Activated CD4-positive, alpha-beta T cell treated with anti-CD3 and anti-CD28 coated beads, Interleukin-2, amount 10 ng/mL, durations not matched to agents 24 days and 14 days (primary cell): ENCODE measurements at places on chromosomes 4 and X. TPM values are rescaled to one million over a fixed set of nuclear protein-coding genes. Genes with fewer than 3 reads are reported as not detected.

AGTR2 gene
- total RNA-seq, result not detected in 2 replicates

ASB11 gene
- not detected in 2 replicates for total RNA-seq

BTC gene
- not detected in 2 replicates for total RNA-seq

UGT2B17 gene
- not detected in 2 replicates for total RNA-seq

PAK3 gene
- total RNA-seq, result 0.07 and 0.30 TPM in 2 replicates

RENBP gene
- total RNA-seq, result 13.7 and 15.1 TPM in 2 replicates

PAGE5 gene
- total RNA-seq, result not detected in 2 replicates

UGT2B15 gene
- total RNA-seq, result not detected in 2 replicates

PPP2R2C gene
- not detected in 2 replicates for total RNA-seq

FAM47E gene
- not detected in 2 replicates for total RNA-seq

ZNF732 gene
- not detected in 2 replicates for total RNA-seq

GLUD2 gene
- total RNA-seq, result 0.68 and 0.95 TPM in 2 replicates

PDCL2 gene
- total RNA-seq, result not detected in 2 replicates

FRG1 gene
- 85.2 and 92.6 TPM in 2 replicates for total RNA-seq

GPC3 gene
- total RNA-seq, result 0.21 and 0.40 TPM in 2 replicates

PLP1 gene
- total RNA-seq, result not detected in 2 replicates

TMEM35A gene
- total RNA-seq, result not detected in 2 replicates

TACC3 gene
- 134 and 142 TPM in 2 replicates for total RNA-seq

ERCC6L gene
- total RNA-seq, result 8.1 and 8.3 TPM in 2 replicates

FOXO4 gene
- 9.4 and 9.8 TPM in 2 replicates for total RNA-seq

OPN1MW gene
- not detected in 2 replicates for total RNA-seq

HDX gene
- 2.5 and 2.7 TPM in 2 replicates for total RNA-seq

ARHGAP6 gene
- total RNA-seq, result not detected in 2 replicates

NCAPG gene
- total RNA-seq, result 46.3 and 53.4 TPM in 2 replicates

GAGE1 gene
- not detected in 2 replicates for total RNA-seq

CWH43 gene
- total RNA-seq, result not detected in 2 replicates

C4orf17 gene
- total RNA-seq, result not detected in 2 replicates

GATA1 gene
- total RNA-seq, result not detected in 2 replicates

TRIM61 gene
- total RNA-seq, result 3.4 and 3.7 TPM in 2 replicates

CTAG2 gene
- not detected in 2 replicates for total RNA-seq

MAGT1 gene
- total RNA-seq, result 41.2 and 44.0 TPM in 2 replicates

CD40LG gene
- total RNA-seq, result 178 and 181 TPM in 2 replicates

WWC2 gene
- 0.40 and 0.45 TPM in 2 replicates for total RNA-seq

COQ2 gene
- 20.5 and 20.7 TPM in 2 replicates for total RNA-seq

PNMA6F gene
- not detected in 2 replicates for total RNA-seq

PGRMC1 gene
- total RNA-seq, result 45.5 TPM in 2 replicates

PAGE1 gene
- not detected in 2 replicates for total RNA-seq

SASH3 gene
- total RNA-seq, result 115 and 116 TPM in 2 replicates

H2BW2 gene
- total RNA-seq, result not detected in 2 replicates

CLGN gene
- total RNA-seq, result not detected in 2 replicates

RAP2C gene
- total RNA-seq, result 31.3 and 34.5 TPM in 2 replicates

RHOXF1 gene
- total RNA-seq, result not detected in 2 replicates

SLC2A9 gene
- total RNA-seq, result 1.6 and 2.4 TPM in 2 replicates

RBPJ gene
- 539 and 547 TPM in 2 replicates for total RNA-seq

MAP3K15 gene
- total RNA-seq, result 0.31 and 0.37 TPM in 2 replicates

VCX gene
- total RNA-seq, result not detected in 2 replicates

WDR17 gene
- total RNA-seq, result 1.7 and 2.1 TPM in 2 replicates

AVPR2 gene
- not detected in 2 replicates for total RNA-seq

FGF13 gene
- total RNA-seq, result not detected in 2 replicates

HOPX gene
- total RNA-seq, result 86.3 and 88.5 TPM in 2 replicates
